ENCODE measurements at places on chromosomes 6 and 20.

DNA sequence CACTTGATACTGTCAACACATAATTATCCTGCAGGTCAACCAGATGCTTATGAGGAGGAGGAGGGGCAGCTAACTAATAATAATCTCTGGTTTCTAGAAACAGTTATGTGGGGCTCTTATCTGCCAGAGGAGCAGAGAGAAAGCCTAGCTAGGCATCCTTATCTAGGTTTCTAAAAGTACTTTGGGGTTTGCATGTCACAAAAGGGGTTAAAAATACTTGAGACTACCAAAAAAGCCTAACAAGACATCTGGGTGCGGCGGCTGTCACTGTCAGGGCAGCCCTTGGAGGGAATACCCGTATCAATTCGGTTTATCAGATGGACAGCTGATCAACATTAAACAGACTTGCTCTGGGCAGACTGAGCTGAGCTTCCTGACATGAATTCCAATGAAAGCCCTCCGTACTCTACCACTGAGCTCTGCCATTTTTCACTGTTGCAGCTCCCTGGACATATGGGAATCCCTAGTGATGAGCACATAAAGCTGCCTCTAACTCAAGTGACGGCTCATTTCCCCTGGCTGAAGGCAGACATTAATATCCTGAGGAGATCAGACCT, 166.6 kb downstream of the PDSS2 start:
- DNase-seq: no peak

DNA sequence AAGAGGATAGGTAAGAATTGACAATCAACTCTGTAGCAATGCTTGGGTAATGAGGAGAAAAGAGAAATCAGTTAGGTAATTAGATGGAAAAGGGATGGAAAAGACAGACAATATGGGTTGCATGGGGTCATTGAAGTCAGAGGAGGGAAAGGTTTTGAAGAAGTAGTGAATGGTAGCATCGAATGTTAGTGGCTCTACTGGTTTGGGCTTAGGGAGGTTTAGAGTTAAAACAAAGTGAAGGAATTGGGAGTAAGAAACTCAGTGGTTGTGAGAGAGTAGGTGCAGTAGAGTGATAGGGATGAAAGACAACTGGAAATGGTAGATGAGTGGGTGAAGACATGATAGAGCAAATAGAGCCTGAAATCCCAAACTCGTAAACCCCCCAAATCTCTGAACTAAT, 140.1 kb upstream of the ZFP64 start:
- no peak for DNase-seq

DNA sequence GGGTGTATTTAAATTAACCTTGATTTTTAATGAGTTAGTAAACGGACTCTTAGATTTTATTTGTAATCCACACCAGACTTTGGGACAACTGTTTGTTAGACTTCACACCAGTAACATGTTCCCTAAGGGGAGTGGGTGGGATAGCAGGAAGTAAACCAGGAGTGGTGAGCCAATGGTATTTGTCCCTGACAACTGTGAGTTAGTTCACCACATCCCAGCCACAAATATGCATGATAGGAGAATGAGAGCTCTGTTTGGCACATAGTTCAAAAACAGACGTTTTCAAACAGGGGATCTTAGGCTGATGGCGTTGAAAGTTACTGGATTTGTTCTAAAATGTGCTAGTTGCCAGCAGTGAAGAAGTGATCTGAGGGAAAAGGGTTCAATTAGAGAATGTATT, 18.7 kb upstream of the COL10A1 start:
- DNase-seq: no peak

GRCh38 chr6:154989448-154989847, 5.7 kb upstream of the TIAM2 start:
- no peak for DNase-seq

Measured in activated T-cell treated with anti-CD3 and anti-CD28 coated beads, Interleukin-2, amount 50 U/mL, for 72 hours (primary cell).